Kidney (tissue), 22 donors: ENCODE measurements at places on chromosomes 6 and 20. TPM values are rescaled to one million over a fixed set of nuclear protein-coding genes. Genes with fewer than 3 reads are reported as not detected.

TSHZ2 gene
- 15.5 TPM for total RNA-seq

B3GALT4 gene
- total RNA-seq = 20.2 TPM

- DNase-seq = no peak
Measured at GRCh38 chr6:133567636-133568035, 321.3 kb upstream of the TCF21 start.

GRCh38 chr6:97361286-97361685 is 78.3 kb upstream of the MMS22L start:
- DNase-seq = no peak

POLH gene
- 16.8 TPM for total RNA-seq

KHDC1L gene
- total RNA-seq = not detected

DNA sequence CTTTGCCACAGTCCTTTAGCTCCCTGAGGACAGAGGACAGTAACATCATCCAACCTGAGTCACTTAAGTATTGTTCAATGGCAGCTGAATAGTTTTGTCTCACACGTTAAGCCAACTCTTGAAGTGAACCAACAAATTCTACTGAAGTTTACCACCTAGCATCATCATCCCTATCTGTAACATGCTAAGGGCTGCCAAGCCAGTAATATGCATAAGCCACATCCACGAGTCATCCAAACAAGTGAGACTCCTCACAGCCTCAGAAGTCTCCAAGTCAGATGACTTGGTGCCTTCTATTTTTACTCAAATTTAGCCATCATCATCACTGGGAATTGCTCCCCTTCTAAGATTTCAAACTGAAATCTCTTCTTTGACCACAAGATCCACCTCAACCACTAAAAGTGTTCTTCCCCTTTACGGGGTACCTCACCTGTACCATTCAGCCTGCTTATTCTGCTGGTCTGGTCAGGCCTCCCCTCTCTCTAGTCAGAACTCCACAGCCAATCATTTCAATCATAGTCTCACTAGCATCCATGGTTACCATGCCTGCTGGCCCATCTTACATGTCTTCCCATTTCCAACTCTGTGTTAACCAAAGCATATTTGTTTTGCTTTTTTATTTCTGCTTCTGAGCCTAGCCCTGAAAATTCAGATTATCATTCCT is 73.7 kb downstream of the DTNBP1 start:
- no peak for DNase-seq

- no peak for DNase-seq
Measured at GRCh38 chr6:56691286-56691595, 48.6 kb upstream of the DST start.

SIGLEC1 gene
- 20.2 TPM for total RNA-seq

- no peak for DNase-seq
Measured at GRCh38 chr6:166614171-166614583, 12.9 kb downstream of the RPS6KA2 start.

- DNase-seq = no peak
Measured at GRCh38 chr20:62062661-62063314, 2.9 kb downstream of the TAF4 start.

EYS gene
- total RNA-seq = not detected

GRCh38 chr20:1942486-1943274 is 47.5 kb downstream of the SIRPA start:
- DNase-seq = peak; percentile 15

GRCh38 chr6:75762063-75762462 is 13.0 kb downstream of the MYO6 start:
- DNase-seq = no peak

DNA sequence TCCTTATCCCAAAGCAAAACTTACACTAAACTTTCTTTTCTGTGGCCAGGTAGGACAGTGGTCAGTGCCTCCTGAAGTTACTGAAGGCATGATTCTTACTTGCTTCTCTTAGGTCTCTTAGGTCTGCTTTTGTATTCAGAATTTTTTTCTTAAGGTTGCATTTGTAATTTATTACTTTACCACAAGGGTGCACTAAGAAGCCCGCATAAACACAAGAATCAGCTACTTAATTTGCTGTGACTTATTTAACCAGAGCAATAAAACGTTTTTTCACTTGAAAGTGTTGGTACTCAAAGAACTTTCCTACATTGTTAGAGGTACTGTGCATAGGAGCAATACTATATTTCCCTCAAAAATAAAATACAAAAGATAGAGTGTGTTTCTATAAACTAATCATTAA is 75.4 kb upstream of the LAMA2 start:
- no peak for DNase-seq

OOEP gene
- 0.35 TPM for total RNA-seq

- DNase-seq = no peak
Measured at GRCh38 chr20:60300374-60300773, 342.2 kb downstream of the CDH26 start.

LSM2 gene
- 41.6 TPM for total RNA-seq

MMP24OS gene
- total RNA-seq = 127 TPM

CLDN20 gene
- not detected for total RNA-seq
